Neural crest cell (in vitro differentiated cells): ENCODE measurements at places on chromosomes 2 and 18. TPM values are rescaled to one million over a fixed set of nuclear protein-coding genes. Genes with fewer than 3 reads are reported as not detected.

The CKAP2L gene
- 27.4 and 31.3 TPM in 2 replicates for total RNA-seq

The HOXD8 gene
- not detected in 2 replicates for total RNA-seq

- no peak within 1 kb of the TSS for H3K27ac ChIP-seq
- peaks cover 15% of the 10 kb centered on the region for H3K4me1 ChIP-seq
- peaks cover 30% of the 10 kb centered on the region for H3K27me3 ChIP-seq
- H3K36me3 ChIP-seq: no peaks in the 10 kb centered on the region
These were observed at the start of gene FHL2 for GRCh38 chr2:105398336-105399206. Gene FHL2 (minus strand): TSS chr2:105399051. CDS start chr2:105386516, 12,535 bp downstream.

DNA sequence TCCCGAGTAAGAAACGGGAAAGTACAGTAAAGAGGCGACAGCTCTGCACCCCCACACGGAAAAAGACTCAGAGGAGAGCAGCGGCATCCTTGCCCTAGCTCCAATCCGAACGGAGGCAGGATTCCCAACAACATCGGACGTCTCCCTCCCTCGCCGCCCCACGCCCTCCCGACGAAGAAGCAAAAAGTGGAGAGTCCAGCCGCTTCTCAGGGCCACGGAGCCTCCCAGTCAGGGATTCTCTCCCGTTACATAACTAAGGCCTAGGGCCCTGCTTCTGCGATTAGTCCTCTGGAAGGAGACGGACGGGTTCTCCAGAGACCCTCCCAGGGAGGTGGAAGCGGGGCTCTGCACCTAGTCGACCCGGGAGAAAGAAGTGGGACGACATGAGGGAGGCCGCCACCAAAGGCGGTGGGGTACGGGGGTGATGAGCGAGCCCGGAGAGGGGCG lies 587 bp downstream of the SUMO1 start:
- peak overlapping the region; percentile 91 for H3K27ac ChIP-seq
- peak overlapping the region; percentile 100 for H3K4me3 ChIP-seq
- H3K36me3 ChIP-seq: no peaks in the 10 kb centered on the region

DNA sequence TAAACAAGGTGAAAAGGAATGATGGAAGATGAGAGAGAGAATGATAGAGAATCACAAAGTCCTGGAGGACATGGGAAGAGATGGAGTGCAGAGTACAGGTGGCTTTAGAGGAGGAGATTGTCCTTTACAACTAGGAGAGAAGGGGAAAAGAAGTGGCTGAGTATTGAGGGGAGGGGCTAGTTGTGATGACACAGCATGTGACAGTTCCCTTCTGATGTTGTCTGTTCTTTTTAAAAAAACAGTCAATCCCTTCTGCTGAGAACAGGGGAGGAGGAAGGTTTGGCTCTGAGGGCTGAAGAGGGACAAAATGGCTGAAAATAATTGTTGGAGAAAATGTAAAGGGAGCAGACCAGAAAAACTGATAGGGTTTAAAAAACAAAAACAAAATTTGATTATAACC lies 44.0 kb downstream of the STEAP3 start:
- H3K27ac ChIP-seq: no peak overlapping the region
- no peaks in the 10 kb centered on the region for H3K4me1 ChIP-seq
- no peak for DNase-seq
- no peaks in the 10 kb centered on the region for H3K36me3 ChIP-seq
- no peak overlapping the region for H3K4me3 ChIP-seq
